A549 treated with Hydrocortisone at 1 μM for 4 hours (cell line): ENCODE measurements at places on chromosomes 7 and 10. TPM values are rescaled to one million over a fixed set of nuclear protein-coding genes. Genes with fewer than 3 reads are reported as not detected.

MDFIC gene
- total RNA-seq = 14.9 to 23.1 TPM (median 18.5 TPM) in 5 replicates

NFE2L3 gene
- 6.9 to 9.9 TPM (median 7.6 TPM) in 5 replicates for total RNA-seq

DOCK1 gene
- total RNA-seq = 18.8 to 27.0 TPM (median 23.9 TPM) in 5 replicates

ALKBH4 gene
- 10.4 to 11.9 TPM (median 10.6 TPM) in 5 replicates for total RNA-seq

ATP5MK gene
- total RNA-seq = 486 to 546 TPM (median 505 TPM) in 5 replicates

FAM237B gene
- 0.02 to 0.06 TPM (median 0.03 TPM) in 4 of 5 replicates, not detected in the other for total RNA-seq

CPA1 gene
- not detected in 5 replicates for total RNA-seq
